ENCODE measurements at places on chromosomes 2 and 18.

- H3K4me3 ChIP-seq: no peak overlapping the region
- H3K4me1 ChIP-seq: no peaks in the 10 kb centered on the region
- DNase-seq: no peak
- no peak overlapping the region for H3K27ac ChIP-seq
- no peaks in the 10 kb centered on the region for H3K36me3 ChIP-seq
Observed at GRCh38 chr2:161725297-161725696, 101.1 kb downstream of the SLC4A10 start.

DNA sequence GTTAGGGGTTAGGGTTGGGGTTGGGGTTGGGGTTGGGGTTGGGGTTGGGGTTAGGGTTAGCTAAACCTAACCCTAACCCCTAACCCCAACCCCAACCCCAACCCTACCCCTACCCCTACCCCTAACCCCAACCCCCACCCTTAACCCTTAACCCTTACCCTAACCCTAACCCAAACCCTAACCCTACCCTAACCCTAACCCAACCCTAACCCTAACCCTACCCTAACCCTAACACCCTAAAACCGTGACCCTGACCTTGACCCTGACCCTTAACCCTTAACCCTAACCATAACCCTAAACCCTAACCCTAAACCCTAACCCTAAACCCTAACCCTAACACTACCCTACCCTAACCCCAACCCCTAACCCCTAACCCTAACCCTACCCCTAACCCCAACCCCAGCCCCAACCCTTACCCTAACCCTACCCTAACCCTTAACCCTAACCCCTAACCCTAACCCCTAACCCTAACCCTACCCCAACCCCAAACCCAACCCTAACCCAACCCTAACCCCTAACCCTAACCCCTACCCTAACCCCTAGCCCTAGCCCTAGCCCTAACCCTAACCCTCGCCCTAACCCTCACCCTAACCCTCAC lies 24.1 kb upstream of the RABL2A start:
- H3K4me3 ChIP-seq: peak overlapping the region; percentile 51
- no peak for DNase-seq
- H3K36me3 ChIP-seq: no peaks in the 10 kb centered on the region
- no peaks in the 10 kb centered on the region for H3K27me3 ChIP-seq
- no peaks in the 10 kb centered on the region for H3K4me1 ChIP-seq

GRCh38 chr2:214765180-214765579 lies 44.3 kb downstream of the BARD1 start:
- H3K27me3 ChIP-seq: no peaks in the 10 kb centered on the region
- no peak overlapping the region for H3K4me3 ChIP-seq

- no peak for DNase-seq
- no peak overlapping the region for H3K27ac ChIP-seq
- H3K4me3 ChIP-seq: no peak overlapping the region
Observed at GRCh38 chr18:13577091-13577697, 149.2 kb downstream of the FAM210A start.

DNA sequence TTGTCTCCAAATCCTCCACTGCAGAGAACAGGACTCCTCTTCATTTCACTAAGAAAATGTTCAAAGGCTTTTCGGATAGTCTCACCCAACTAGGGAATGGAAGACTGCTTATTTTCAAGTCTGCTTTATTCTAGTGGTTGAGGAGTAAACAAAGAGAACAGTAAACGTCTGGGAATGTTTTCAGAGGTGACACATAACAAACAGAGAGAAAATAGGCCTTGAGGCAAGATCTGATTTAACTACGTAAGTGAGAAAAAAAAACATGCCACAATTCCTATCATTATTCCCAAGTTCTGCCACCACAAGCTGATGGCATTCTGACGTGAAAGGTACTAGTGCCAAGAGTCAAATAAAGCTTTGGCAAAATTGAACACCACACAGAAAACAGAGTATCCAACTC lies 16.7 kb upstream of the WIPF1 start:
- no peaks in the 10 kb centered on the region for H3K36me3 ChIP-seq
- H3K4me3 ChIP-seq: no peak overlapping the region
- no peak for DNase-seq
- H3K27ac ChIP-seq: no peak overlapping the region
- H3K27me3 ChIP-seq: no peaks in the 10 kb centered on the region

DNA sequence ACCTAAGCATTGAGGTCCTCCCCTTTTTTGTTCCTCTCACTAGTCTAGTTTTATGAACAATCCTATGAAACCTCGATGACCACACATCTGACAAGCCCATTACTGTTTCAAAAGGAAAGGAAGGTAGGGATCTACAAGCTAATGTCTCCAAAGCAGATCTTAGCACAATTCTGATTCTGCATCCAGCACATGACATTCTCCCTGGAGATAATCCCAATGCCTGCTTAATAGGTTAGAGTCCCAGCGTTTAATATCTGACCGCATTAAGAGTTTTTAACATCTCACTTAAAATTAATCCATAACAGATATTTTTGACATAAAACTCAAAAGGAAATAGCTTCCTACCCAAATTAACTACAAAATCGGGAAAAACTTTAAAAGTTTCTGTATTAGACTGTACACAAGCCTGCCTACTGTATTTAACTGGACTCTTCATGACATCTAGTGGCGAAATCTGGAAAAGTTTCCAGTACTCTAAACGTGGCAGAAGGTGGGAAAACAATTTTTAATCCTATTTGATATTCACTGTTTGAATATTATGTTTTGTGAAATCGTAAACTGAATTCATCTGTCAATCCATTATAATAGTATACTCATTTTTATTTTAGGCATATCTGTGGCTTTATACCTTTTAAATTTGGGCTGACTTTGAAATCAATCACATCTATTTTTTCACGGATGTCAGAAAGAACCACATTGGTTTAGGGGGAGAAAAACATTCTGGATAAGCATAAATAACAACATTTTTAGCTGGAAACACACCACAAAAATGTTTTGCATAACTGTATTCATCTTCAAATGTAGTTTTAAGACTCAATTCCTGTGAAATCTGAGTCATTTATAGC lies 62.4 kb downstream of the TXNL1 start:
- H3K27me3 ChIP-seq: no peaks in the 10 kb centered on the region
- no peaks in the 10 kb centered on the region for H3K36me3 ChIP-seq
- H3K4me3 ChIP-seq: no peak overlapping the region
- H3K4me1 ChIP-seq: no peaks in the 10 kb centered on the region
- H3K27ac ChIP-seq: no peak overlapping the region
- DNase-seq: no peak

- H3K36me3 ChIP-seq: no peaks in the 10 kb centered on the region
- H3K4me3 ChIP-seq: no peak overlapping the region
- H3K27me3 ChIP-seq: no peaks in the 10 kb centered on the region
Observed at GRCh38 chr2:45595721-45596435, 15.2 kb downstream of the SRBD1 start.

GRCh38 chr2:176158186-176158591 lies 1.1 kb downstream of the HOXD3 start:
- no peak overlapping the region for H3K4me3 ChIP-seq
- no peaks in the 10 kb centered on the region for H3K36me3 ChIP-seq
- no peak overlapping the region for H3K27ac ChIP-seq
- DNase-seq: no peak
- H3K27me3 ChIP-seq: peaks cover 53% of the 10 kb centered on the region

GRCh38 chr18:24019641-24020331 lies 5.2 kb downstream of the TTC39C start:
- peak overlapping the region; percentile 32 for H3K4me3 ChIP-seq
- DNase-seq: peak; percentile 60
- H3K4me1 ChIP-seq: peaks cover 79% of the 10 kb centered on the region
- no peaks in the 10 kb centered on the region for H3K27me3 ChIP-seq

- no peak overlapping the region for H3K27ac ChIP-seq
- H3K36me3 ChIP-seq: peaks cover 36% of the 10 kb centered on the region
- no peak for DNase-seq
- H3K4me3 ChIP-seq: no peak overlapping the region
- peaks cover 3% of the 10 kb centered on the region for H3K4me1 ChIP-seq
Observed at GRCh38 chr2:86615596-86615995, 8.1 kb downstream of the RNF103 start.

DNA sequence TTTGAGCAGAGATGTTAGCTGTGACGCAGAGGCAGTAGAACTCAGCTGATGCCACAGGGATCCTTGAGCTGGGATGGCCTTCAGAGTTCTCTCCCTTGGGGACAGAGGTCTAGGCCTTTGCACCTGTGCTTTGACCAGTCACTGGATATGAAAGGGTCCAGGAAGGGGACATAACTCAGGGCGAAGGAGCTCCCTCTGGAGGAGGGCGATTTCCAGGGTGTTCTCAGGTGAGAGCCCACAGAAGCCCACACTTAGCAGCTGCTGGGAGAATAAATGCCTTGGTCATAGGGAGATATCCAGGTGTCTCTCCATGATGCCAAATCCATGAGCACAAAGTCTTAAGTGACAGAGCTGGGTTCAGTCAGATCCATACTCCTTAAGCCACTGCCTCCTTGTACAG lies 369.2 kb downstream of the NYAP2 start:
- H3K4me1 ChIP-seq: no peaks in the 10 kb centered on the region
- H3K27me3 ChIP-seq: no peaks in the 10 kb centered on the region
- H3K27ac ChIP-seq: no peak overlapping the region
- DNase-seq: no peak
- no peaks in the 10 kb centered on the region for H3K36me3 ChIP-seq
- no peak overlapping the region for H3K4me3 ChIP-seq

GRCh38 chr2:157333304-157334047 lies 7.9 kb upstream of the ERMN start:
- DNase-seq: no peak
- no peaks in the 10 kb centered on the region for H3K27me3 ChIP-seq
- no peaks in the 10 kb centered on the region for H3K36me3 ChIP-seq
- H3K27ac ChIP-seq: peak overlapping the region; percentile 46
- H3K4me1 ChIP-seq: peaks cover 29% of the 10 kb centered on the region
- no peak overlapping the region for H3K4me3 ChIP-seq

DNA sequence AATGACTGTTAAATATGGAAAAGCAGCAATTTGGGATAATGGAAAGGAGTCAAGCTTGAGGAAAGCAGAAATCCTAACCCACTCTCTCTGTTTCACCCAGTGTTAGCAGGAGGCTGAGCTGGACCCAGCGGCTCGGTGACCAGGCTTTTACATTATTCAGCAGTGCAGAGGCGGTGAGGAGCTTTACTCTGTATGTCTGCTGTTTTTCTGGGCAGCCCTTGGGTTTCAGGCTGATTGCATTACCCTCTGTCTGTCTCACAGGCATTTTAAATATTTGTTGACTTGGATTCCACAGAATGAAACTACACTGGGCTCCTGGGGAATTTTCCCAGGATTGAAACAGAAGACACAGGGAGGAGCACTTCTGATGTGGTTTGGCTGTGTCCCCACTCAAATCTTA lies 368.0 kb downstream of the GALR1 start:
- H3K27me3 ChIP-seq: no peaks in the 10 kb centered on the region
- no peaks in the 10 kb centered on the region for H3K36me3 ChIP-seq
- H3K27ac ChIP-seq: no peak overlapping the region
- DNase-seq: no peak

DNA sequence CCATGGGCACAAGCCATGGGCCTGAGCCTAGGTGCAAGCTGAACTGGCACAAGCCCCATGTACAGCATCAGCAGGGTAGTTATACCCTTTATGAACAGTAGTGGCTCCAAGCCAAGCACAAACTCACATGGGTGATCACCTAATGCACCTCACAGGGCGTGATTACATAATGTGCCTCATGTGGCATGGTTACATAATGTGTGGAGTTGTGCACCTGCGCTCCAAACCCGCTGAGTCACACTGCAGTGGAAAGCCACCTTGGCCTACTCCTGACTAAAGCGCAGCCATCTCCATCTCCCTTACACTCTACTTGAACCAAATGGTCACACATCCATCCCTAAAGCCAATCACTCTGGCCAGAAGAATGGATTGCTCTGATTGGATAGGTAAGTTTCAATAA lies 279.7 kb downstream of the MBD2 start:
- no peak overlapping the region for H3K4me3 ChIP-seq
- no peaks in the 10 kb centered on the region for H3K27me3 ChIP-seq
- H3K4me1 ChIP-seq: no peaks in the 10 kb centered on the region
- DNase-seq: no peak
- no peak overlapping the region for H3K27ac ChIP-seq

DNA sequence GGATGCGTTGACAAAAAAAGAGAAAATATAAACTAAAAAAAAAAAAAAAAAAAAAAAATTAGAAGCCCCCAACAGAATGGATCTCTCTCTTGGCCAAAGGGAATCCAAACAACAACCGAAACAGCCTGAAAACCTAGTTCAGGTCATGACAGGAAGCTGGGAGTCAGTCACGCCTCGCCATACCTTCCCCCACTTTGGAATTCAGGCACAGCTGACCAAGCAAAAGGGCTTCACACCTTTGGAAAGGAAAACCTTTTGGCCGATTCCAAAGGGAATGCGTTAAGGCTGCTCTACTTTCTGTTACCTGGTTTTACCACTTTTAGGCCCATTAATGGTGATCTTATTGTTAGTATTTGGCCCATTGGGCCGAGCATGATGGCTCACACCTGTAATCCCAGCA lies 17.9 kb upstream of the RMC1 start:
- H3K4me3 ChIP-seq: no peak overlapping the region
- peaks cover 6% of the 10 kb centered on the region for H3K36me3 ChIP-seq
- no peak for DNase-seq
- no peaks in the 10 kb centered on the region for H3K27me3 ChIP-seq
- H3K27ac ChIP-seq: no peak overlapping the region
- no peaks in the 10 kb centered on the region for H3K4me1 ChIP-seq

- peak; percentile 20 for DNase-seq
- H3K27me3 ChIP-seq: no peaks in the 10 kb centered on the region
- no peaks in the 10 kb centered on the region for H3K36me3 ChIP-seq
- no peak overlapping the region for H3K4me3 ChIP-seq
- H3K27ac ChIP-seq: no peak overlapping the region
- H3K4me1 ChIP-seq: no peaks in the 10 kb centered on the region
Observed at GRCh38 chr2:240428245-240428644, 7.2 kb upstream of the GPC1 start.

DNA sequence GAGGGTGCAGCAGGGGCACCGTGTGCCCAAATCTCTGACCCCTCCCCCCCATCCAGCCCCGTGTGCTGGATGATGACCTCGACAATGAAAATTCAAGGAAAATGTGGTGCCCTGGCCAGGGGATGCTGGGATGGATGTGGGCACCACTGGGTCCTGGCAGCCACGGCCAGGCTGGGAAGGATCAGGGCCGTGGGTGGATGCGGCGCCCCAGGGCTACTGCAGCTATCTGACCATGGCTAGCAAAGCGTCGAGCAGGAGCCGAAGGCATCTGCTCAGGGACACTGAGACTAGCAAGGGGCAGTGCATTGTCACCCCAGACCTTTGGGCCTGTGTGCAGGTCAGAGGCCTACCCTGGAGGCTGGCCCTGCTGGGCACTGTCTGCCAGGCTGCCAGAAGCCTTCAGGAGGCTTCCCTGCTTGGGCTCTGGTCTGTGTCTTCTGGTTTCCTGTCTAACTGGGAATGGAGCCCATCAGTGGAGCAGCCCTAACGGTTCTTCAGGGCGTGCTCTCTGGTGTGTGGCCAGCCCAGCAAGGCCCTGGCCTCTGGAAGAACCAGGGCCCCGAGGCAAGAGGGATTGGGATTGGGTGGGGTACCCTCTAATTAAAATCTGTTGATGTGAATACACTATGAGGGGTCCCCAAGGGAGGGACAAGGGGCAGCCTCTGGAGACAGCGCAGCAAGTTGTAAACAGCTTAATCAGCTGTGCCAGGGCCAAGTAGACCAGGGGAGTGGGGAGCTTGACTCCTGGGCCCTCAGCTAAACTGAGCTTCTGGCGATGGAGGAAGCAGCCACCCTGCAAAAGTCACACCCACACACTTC lies 98.0 kb downstream of the STPG4 start:
- no peaks in the 10 kb centered on the region for H3K36me3 ChIP-seq
- no peak for DNase-seq
- H3K27me3 ChIP-seq: no peaks in the 10 kb centered on the region
- peak overlapping the region; percentile 14 for H3K27ac ChIP-seq

Data from naive thymus-derived CD4-positive, alpha-beta T cell (primary cell).